ENCODE measurements at places on chromosomes 11 and 22. TPM values are rescaled to one million over a fixed set of nuclear protein-coding genes. Genes with fewer than 3 reads are reported as not detected.

FGF19 gene
- not detected for total RNA-seq

RFPL1 gene
- not detected for total RNA-seq

OR51E2 gene
- total RNA-seq: not detected

DBX1 gene
- not detected for total RNA-seq

UCP3 gene
- 0.65 TPM for total RNA-seq

SHANK2 gene
- 1.8 TPM for total RNA-seq

MLC1 gene
- total RNA-seq: 0.43 TPM

KCNQ1 gene
- total RNA-seq: not detected

KRTAP5-11 gene
- total RNA-seq: not detected

CCDC87 gene
- total RNA-seq: 0.56 TPM

GAB2 gene
- 17.7 TPM for total RNA-seq

MFRP gene
- total RNA-seq: not detected

SLC25A18 gene
- not detected for total RNA-seq

B4GALNT4 gene
- 2.2 TPM for total RNA-seq

ADM2 gene
- total RNA-seq: 3.5 TPM

UBASH3B gene
- total RNA-seq: 18.0 TPM

TYR gene
- not detected for total RNA-seq

OR51I2 gene
- not detected for total RNA-seq

Data from smooth muscle cell of the pulmonary artery (primary cell).